ENCODE measurements at places on chromosomes 6 and 20.

GRCh38 chr6:138443979-138444378, 40.0 kb downstream of the HEBP2 start:
- no peak for DNase-seq

- no peak for DNase-seq
These were observed 41.5 kb upstream of the KCNQ5 start for GRCh38 chr6:72580281-72580940.

DNA sequence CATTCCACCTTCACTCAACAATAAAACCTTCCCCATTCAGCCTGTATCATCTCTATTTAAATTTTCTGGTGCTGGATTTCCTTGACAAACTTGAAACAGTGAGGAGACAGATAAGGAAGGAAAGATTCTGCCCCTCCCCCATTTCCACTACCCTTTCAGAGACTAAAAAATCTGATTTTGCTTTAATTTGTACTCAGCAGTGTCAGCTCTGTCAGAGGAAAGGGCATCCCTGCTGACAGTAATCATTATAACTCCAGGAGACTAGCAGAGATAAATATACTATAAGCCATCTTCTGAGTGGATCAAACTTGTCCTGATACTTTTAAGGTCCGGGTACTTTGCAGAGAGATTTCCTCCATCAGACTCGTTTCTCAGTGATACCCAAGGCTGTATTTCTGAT, 155.6 kb downstream of the SAMD5 start:
- DNase-seq: no peak

DNA sequence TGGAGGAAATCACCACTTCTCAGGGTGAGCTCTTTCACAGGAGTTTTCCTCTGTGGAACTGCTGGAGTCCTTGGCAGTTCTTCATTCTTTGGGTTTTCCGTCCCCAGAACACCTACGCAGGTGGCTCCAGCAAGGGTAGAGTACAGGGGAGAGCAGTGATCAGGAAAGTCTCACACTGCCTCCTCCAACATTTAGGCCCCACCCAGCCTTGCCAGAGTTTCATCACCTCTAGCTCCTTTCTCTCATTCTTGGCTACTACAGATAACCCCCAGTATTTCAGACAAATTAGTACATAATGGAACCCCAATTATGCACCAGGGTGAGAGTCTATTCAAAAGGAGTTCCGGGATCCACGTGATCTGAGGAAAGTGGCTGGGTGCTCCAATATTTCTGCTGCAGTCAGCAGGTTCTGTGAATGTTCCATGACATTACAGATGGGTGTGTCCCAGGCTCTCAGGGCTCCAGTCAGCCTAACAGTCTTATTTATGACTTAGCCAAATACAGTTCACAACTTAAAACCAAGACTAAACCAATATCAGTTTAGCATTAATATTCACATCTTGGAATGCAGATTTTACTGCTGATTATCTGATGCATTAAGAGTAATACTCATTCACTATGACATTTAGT, 44.6 kb downstream of the GPR63 start:
- DNase-seq: no peak

GRCh38 chr6:26607434-26608230, 10.9 kb downstream of the ABT1 start:
- no peak for DNase-seq

DNA sequence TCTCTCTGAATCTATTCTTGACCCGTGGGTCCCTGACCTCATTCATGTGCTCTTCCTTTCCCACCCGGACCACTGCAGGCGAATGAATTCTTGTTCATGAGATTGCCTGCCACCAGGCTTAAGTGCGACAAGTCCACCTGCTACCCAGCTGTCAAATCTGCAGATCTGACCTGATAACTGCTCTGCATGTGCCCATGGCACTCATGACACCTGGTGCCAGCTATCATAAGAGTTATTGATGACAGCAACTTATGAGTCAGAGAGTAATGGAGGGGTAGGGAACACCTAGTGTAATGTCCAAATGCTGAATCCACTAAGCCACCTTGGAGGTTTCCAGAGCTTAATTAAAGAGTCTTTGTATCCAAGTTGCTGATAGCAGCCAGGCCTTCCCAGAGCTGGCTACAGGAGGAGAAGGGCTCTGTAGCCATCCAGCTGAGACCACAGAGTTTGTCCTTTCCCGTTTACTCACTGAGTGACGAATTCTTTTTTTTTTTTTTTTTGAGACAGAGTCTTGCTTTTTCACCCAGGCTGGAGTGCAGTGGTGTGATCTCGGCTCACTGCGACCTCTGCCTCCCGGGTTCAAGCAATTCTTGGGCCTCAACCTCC, 17.4 kb downstream of the SHLD1 start:
- no peak for DNase-seq

- DNase-seq: no peak
These were observed 5.5 kb downstream of the CASP8AP2 start for GRCh38 chr6:89834884-89835792.

DNA sequence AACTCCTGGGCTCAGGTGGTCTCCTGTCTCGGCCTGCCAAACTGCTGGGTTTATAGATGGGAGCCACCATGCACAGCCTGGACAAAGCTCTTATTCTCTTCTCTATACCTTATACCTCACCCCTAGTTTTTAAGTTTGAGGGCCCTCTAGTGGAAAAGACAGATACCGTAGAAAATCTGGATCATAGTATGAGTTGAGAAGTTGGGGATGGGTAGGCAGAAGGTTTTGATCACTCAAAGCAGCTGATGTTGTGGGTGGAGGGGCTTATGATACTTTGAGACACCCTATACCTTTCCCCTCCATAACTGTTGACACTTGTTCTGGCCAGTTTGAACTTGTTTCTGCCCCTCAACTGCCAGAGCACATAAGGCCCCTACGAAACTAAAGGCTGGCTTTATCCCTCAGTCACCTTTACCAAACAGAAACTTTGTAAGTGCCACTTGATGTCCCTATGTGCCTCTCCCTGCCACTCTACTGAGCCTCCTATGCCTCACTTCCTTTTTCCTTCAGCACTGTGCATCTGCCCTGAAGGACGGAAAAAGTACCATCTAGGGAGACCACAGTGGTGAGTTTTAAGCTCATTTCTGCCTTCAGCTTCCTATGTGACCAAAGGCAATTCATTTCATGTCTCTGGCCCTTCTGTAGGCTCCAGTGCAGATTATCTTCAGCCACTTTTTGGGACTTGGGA, 28.6 kb downstream of the RALY start:
- DNase-seq: no peak

DNA sequence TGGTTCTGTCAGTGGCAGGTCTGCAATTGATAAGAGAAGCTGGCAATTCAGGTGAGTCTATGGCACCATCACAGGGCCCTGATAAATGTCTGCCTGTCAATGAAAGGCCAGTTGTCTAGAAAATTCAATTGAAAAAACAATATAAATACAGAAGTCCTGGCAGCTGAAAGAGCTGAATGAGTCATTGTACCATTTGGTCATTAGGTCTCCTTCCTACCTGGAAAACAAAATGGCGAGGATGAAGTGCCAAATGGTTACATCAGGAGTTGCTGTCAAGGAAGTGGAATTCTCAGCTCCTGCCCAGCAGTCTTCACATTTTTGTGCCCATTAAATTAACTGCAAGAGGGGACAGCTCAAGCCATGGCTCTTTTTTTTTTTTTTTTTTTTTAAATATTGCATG, 37.7 kb downstream of the PEX7 start:
- no peak for DNase-seq

DNA sequence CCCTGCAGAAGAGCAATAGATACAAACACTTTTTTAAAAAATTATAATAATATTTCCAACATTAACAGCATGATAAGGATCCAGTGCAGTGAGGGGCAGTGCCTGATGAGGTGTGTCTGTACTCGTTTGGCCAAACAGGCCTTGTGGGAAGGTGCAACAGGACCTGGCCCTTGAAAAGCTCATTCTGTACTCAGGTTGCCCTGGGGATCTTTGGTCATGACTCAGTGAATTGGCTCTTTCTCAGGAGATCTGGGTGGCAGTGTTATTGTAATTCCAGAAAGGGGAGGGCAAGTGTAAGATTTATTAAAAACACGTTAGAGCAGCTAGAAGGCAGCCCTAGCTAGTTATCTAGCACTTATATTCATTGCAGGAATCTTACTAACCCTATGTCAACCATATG, 2.9 kb upstream of the SPINT3 start:
- DNase-seq: no peak

- peak; percentile 1 for DNase-seq
These were observed 161.4 kb downstream of the DNAH8 start for GRCh38 chr6:38876475-38876874.

GRCh38 chr20:858011-858410, 24.5 kb downstream of the FAM110A start:
- no peak for DNase-seq

GRCh38 chr6:150666071-150666470, 66.4 kb downstream of the PLEKHG1 start:
- DNase-seq: no peak

DNA sequence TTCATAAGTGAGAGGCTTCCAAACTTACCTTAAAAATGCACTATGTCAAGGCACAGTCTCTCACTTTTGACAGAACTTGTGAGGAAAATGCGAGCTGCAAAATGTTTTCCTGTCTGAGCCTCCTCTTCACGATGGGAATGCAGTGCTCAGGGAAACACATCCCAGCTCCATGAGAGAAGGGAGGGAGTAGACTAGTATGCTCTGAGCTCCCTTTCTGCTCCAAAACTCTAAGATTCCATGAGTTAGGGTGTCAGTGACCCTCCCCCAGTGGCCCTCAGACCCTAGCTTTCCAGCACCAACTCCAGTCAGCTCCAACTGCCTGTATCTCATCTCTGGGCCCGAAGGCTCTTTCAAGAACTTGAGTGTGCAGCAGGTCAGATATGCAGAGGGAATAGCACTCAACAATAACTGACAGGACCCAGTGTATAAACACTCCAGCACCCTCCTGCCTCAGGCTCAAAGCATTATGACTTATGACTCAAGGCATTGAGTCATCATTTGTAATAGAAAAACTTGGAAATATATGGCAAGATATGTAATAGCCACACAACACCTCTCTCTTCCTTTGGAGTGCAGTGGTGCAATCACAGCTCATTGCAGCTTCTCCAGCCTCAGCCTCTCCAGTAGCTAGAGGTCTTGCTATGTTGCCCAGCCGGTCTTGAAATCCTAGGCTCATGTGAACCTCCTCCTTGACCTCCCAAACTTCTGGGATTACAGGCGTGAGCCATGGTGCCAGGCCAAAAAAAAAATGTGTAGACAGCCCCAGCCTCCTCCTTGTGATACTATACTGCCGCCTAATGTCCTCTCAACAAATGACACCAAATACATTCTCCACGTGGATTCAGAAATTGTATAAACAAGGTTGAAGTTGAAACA, 16.7 kb upstream of the ENTPD6 start:
- DNase-seq: no peak

DNA sequence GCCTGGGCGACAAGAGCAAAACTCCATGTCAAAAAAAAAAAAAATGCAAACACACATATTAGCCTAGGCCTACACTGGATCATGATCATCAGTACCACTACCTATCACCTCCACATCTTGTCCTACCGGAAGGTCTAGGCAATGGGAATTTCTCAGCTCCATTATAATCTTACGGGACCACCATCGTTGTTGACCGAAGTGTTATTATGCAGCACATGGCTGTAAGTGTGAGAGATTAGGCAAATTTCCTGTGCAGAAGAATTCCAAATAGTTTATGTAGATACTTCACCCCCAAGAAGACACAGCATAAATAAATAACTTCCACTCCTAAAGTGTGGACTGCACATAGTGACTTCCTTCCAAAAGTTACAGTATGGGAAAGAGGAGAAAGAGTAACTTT, 16.8 kb upstream of the KIAA1755 start:
- DNase-seq: no peak

GRCh38 chr6:96704713-96705112, 132.6 kb downstream of the GPR63 start:
- DNase-seq: no peak

DNA sequence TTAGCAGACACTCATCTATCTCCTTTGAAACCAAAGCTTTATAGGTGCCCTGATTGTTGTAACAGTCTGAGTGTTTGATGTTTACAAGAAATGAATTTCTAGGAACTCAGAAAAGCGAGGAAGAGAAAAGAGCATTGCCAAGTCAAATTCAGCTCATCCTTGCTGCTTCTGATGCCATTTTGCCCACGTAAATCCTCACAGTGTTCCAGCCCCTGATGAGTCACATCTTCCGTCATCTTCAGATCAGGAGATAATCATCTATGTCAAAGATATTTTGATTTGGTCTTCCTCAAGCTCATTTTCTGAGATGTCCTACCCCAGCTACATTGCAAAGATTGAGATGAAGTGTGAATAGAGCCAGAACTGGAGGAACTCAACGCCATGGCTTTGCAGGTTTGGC, 426.2 kb downstream of the BMP2 start:
- no peak for DNase-seq

All from hypothalamus (tissue), 51 donors.